Activated CD4-positive, alpha-beta memory T cell treated with anti-CD3 and anti-CD28 coated beads, Interleukin-2, amount 10 ng/mL, durations not matched to agents 7 days and 5 days (primary cell): ENCODE measurements at places on chromosomes 2 and 18.
A peak's percentile ranks its signal among the peaks of the same experiment; 100 is the strongest.

GRCh38 chr2:9984217-9984739 lies 32.8 kb downstream of the GRHL1 start:
- H3K27me3 ChIP-seq, result peaks cover 13% of the 10 kb centered on the region
- DNase-seq, result no peak
- no peaks in the 10 kb centered on the region for H3K36me3 ChIP-seq
- peaks cover 16% of the 10 kb centered on the region for H3K4me1 ChIP-seq
- H3K4me3 ChIP-seq, result no peak overlapping the region
- H3K27ac ChIP-seq, result no peak overlapping the region

- H3K4me3 ChIP-seq, result no peak overlapping the region
- DNase-seq, result no peak
- H3K4me1 ChIP-seq, result peaks cover 9% of the 10 kb centered on the region
- no peak overlapping the region for H3K27ac ChIP-seq
These were observed 97.5 kb downstream of the MAP4K4 start for GRCh38 chr2:101795033-101795432.

GRCh38 chr2:63589148-63589958 lies 590 bp downstream of the MDH1 start:
- peaks cover 37% of the 10 kb centered on the region for H3K4me1 ChIP-seq
- H3K4me3 ChIP-seq, result peak overlapping the region; percentile 88
- peaks cover 12% of the 10 kb centered on the region for H3K36me3 ChIP-seq
- H3K27ac ChIP-seq, result peak overlapping the region; percentile 95

- H3K4me1 ChIP-seq, result peaks cover 64% of the 10 kb centered on the region
- H3K27ac ChIP-seq, result peak overlapping the region; percentile 97
- no peak for DNase-seq
- no peaks in the 10 kb centered on the region for H3K27me3 ChIP-seq
These were observed 5.0 kb downstream of the CD28 start for GRCh38 chr2:203711399-203711798.
